Activated CD4-positive, alpha-beta memory T cell treated with anti-CD3 and anti-CD28 coated beads, Interleukin-2, amount 10 ng/mL, durations not matched to agents 7 days and 5 days (primary cell): ENCODE measurements at places on chromosomes 12 and 14. TPM values are rescaled to one million over a fixed set of nuclear protein-coding genes. Genes with fewer than 3 reads are reported as not detected.

The SERPINA10 gene
- total RNA-seq = not detected

The KRT81 gene
- total RNA-seq = not detected

The CCDC63 gene
- total RNA-seq = not detected

The SPX gene
- total RNA-seq = 0.88 TPM

DNA sequence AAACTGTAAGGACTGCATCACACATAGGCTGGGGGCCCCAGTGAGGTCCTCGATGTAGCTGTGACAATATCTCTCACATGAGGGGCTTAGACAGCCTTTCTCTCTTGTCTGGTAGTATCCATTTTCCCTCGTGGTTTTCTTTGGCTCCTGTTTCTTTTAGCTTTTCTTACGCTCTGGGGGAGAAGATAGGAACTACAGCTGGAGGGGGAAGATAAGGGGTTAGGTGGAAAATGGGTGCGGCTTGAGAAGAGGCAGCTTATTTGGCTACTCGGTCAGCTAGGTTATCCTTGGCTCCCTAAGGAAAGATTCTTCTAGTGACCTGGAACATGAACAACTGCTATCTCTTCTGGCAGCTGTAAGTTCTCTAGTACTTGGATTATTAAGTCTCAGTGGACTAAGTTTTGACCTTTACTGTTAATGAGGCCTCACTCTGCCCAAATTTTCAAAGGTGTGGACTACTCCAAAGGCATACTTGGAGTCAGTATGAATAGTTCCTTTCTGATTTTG is 28.7 kb upstream of the CPNE8 start:
- no peak for DNase-seq

- no peak for DNase-seq
Observed at GRCh38 chr14:75568791-75569190, 9.6 kb upstream of the FLVCR2 start.

DNA sequence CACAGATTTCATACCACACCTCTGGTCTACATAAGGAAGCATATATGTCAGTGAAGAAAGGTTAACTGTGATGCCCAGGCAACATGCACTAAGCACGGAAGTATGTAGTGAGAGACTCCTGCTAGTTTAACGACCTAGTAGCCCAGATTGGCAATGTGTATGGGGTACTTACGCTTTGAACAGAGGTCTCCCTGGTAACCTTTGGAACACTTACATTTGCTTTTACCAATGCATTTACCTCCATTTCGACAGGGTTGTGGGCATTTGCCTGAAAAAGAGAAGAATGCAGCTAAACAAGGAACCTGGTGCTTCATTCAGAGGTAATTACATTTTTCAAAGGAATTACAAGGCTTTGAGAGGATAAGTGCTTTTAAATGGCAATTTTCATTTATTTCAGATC is 65.2 kb downstream of the WIF1 start:
- DNase-seq = no peak

DNA sequence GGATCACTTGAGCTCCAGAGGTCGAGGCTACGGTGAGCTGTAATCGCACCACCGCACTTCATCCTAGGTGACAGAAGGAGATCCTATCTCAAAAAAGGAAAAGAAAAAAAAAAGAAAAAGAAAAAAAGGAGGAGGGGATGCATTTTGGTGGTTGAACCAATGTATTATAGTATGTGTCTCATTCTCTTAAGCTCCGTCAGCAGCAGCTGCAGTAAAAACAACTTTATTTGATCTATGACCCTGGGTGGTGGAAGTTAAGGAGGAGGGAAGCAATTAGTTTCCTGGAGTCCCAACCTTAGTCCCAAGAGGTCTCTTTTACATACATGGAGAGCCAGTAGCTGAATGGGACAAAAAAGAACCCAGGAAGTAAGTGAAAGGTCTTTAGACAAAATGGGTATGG is 26.8 kb upstream of the APOF start:
- DNase-seq = no peak

GRCh38 chr12:50572287-50572686 is 67.5 kb downstream of the DIP2B start:
- DNase-seq = no peak

GRCh38 chr12:58309806-58310205 is 368.4 kb downstream of the ATP23 start:
- DNase-seq = no peak

- DNase-seq = no peak
Observed at GRCh38 chr14:52356025-52356424, 41.9 kb downstream of the PTGER2 start.

DNA sequence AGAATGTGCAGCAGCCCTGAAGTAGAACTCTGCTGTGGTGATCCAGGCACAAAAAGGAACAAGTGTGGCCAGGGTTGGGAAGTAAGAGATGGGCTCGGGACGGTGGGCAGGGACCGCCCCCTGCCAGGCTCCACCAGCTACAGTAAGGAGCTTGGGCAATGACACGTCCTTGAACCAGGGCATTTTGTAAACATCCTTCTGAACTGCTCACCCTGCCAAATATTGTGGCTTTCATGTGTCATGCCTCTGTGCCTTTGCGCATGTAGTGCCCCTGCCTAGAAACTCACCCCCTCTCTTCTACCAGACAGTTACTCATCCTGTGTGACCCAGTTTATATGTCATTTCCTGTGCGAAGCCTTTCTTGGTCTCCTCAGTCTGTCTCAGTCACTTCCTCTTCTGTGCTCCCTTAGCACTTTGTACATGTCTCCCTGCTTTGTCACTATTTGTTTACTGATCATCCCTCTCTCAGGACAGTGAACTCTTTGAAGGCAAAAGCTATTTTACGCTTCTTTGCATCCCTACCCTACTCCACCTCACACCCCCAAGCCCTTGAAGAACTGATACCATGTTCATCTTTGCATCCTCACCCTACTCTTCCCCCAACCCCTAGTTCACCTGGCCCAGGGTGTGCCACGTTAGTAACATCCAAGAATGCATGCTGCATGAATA is 108.9 kb upstream of the PLEKHG7 start:
- peak; percentile 82 for DNase-seq

DNA sequence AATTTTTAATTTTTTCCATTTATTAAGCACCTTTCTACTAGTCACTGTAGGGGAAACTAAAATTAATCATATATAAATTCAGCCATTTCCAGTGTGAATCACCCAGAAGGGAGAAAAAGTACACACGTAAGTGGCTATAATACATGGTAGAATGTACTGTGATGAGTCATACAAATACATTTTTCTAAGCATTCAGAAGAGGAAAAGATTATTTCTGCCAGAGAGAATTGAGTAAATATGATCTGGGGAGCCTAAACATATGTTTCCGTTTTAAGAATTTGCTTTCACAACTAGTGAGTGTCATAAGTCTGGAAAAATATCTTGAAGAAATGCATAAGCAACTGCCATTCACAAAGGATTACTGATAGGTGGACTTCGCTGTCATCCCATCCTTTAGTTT is 102.8 kb downstream of the TGFB3 start:
- no peak for DNase-seq

- DNase-seq = no peak
Observed at GRCh38 chr14:92607251-92607650, 93.7 kb downstream of the RIN3 start.

GRCh38 chr12:70557583-70558191 is 79.5 kb downstream of the PTPRB start:
- DNase-seq = no peak

DNA sequence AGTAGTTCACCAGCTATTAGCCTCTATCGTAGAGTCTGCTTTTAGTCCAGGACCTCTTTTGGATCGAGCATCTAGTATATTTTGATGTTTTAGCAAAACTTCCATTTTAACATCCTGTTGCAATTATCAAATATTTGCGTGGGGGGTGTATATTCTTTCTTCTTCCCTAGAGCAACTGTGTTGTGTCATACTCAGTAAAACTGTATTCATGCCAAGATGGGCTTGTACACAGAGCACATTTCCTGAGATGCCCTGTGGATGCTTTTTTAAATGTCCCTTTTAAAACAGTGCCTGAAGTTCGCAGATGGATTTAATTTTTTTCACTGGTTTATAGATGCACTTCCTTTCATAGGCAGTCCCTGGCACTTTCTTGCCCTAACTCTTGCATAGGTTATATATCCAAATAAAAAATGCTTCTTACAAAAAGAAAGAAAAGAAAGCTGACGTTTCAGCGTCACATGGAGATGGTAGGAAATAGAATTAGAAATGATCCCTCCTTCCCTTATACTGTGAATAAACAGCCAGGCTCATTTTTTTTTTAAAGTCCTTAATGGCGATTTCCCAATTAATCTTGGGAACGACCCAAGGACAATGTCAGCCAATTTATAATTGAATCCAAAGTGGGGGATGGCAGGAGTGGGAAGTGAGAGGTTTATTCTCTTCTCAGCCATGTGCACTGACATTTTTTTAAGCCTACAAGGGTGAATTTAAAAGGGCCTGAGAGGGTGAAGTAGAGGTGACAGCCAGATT is 247.0 kb downstream of the SLC41A2 start:
- no peak for DNase-seq

- no peak for DNase-seq
Observed at GRCh38 chr12:105738051-105738450, 400.7 kb downstream of the NUAK1 start.

DNA sequence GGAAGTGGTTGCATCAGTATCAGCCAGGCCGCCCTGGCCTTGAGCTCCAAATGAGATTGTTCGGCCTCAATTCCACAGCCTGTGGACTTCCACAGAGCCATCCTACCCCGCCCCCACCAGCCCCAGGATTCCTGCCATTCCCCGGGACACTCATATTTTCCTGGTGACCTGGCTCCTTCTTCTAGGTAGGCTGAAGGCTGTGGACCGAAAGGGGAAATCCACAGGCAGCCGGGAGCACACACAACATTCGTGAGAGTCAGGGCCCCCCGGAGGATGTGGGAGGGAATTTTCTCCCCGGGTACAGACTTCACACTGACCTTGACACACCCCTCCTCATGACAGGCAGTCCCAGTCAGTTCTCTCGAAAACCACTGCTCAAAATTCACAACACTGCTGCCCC is 39.9 kb downstream of the RIN3 start:
- DNase-seq = no peak
